ENCODE measurements at places on chromosomes 11 and 22.

GRCh38 chr22:18156878-18157713 lies 7.1 kb downstream of the USP18 start:
- peak; percentile 12 for DNase-seq

DNA sequence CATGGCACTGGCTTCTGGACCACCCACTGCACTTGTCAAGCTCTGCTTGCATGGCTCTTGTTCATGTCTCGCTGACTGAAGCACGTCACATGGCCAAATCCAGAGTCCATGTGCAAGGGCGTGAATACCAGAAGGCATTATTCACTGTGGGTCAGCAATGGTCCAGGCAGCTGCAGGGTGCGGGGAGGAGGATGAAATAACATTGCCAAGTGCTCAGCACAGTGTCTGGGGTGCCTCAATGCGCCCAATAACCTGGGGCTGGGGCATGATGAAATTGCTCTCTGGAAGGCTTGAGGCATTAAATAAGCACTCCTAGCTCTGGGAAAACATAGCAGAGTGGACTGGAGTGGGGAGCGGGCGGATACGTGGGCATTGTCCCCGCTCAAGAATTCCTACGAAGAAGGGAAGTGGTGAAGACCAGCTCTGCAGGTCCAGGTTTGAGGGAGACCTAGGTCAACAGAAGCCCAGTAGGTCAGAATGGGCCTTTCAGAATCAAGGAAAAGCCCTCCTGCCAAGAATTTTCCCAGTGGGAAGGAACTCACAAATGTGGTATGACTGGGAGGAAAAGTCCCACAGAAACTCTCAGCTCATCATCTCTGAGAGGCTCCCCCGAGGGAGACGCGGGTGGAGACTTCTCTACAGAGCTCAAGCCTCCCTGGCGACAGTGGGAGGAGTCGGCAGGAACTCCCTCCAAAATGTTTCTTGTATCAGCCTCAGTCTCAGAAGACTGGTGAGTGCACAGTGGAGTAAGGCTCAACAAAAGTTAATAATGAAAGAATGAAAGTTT lies 15.3 kb upstream of the ACCSL start:
- no peak for DNase-seq

DNA sequence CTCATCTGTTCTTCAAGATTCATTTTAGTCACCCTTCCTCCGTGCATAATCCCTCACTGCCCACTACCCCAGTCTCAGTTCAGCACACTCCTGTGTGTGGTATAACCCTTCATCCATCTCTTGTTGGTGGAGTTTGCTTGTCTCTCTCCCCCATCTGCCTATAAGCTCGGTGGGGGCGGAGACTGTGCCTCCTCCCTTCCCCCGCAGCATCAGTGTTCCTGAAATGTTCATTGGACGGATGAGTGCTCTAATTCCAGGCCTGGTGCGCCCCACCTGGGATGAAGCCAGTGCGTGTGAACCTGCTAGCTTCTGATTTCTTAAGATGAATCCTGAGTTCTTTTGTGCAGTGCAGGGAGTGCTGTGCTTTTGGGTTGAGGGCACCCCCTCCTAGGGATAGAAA lies 100.0 kb downstream of the GRIK4 start:
- DNase-seq = no peak

DNA sequence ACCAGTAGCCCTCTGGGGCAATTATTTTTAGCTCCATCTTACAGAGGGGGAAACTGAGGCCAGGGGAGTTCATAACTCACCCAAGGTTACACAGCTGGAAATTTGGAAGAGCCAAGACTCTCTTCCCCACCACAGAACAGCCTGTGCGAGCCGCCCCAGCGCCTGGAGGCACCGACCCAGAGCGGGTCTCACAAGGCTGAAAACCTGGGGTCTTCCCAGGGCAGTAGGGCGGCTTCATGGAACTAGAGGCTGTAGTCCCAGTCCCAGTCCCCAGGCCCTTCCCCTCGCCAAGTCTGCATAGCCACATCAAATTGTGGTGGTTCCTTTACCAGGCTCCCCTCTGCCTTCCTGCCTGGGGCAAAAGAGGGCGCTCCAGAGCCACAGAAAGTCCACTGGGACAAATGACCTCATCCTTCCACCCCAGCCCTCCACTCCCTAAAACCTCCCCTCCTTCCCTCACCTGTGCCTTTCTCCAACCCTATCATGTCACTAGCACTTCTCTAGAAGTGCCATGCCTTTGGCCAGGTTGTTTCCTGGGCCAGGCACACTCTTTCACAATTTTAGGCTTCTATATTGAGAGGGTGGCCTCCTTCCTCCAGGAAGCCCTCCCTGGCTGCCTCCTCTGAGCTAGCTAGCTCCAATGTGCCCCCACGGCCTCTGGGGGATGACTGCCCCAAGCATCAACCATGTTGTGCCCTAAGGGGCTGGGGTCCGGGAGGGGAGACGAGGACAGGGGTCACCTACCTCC lies 15.2 kb upstream of the CDC42EP1 start:
- no peak for DNase-seq

- DNase-seq = peak; percentile 21
Measured at GRCh38 chr11:31106968-31107576, 262.5 kb downstream of the DCDC1 start.

GRCh38 chr22:45524966-45525365 lies 22.3 kb downstream of the FBLN1 start:
- DNase-seq = no peak

- DNase-seq = no peak
Measured at GRCh38 chr11:110529043-110529442, 99.3 kb downstream of the FDX1 start.

Measured in NCI-H524 treated with DMSO at 0.1 percent for 48 hours (cell line).